Activated effector memory CD4-positive, alpha-beta T cell treated with Interleukin-2 at 50 U/mL for 16 hours (primary cell): ENCODE measurements at places on chromosomes 7 and 10.

DNA sequence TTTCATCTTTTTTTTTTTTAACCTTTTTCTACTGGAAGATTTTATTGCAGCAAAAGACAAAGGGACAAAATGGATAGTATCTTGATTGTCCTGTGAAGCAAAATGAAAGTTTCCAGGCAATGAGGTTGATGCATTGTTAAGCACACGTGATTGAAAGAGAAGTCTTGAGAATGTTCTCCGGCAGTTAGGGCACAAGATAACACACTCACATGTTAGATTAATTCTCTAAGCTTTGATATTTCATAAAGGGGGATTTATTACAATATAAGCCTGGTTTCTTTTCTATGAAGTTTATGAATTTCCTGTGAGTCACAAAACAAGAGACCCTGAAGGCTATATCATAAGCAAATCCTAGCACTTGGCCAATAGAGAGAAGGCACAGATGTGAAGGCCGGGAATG, 93.4 kb upstream of the ARMC3 start:
- no peak for DNase-seq

DNA sequence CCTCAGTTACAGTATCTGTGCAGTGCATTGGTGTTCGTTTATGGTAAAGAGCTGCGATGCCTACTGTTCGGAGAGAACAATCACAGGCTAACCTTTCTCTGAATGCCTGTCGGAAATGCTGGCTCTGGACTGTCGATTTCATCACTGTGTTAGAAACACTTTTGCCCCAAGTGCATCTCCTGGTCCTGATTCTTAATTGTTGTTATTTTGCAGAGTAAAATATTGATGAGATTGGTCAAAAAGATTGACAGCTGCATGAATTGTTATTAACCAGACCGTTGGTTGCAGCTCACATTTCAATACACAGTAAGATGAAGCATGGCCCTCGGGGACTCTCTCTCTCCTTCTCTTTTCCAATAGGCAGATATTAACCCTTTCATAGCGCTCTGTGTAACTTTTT, 557.4 kb upstream of the ADARB2 start:
- DNase-seq: no peak

DNA sequence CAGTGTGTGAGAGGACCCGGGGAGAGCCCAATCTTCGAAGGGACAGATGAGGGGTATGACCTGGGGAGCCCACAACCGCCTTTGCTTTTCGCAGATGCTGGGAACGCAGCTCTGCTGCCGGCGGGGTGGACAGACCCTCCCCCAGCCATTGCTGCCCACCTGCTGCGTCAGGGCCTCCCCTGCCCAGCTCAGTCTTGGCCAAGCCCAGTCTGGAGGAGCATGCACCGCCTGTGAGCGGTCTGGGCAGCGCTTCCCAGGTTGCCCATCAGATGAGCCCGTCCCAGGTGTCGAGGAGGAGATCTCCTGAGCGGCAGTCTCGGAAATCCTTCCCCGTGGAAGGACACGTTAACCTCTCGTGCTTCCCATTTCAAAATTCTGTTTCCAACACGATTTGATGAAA, 17.3 kb upstream of the AP5Z1 start:
- no peak for DNase-seq

DNA sequence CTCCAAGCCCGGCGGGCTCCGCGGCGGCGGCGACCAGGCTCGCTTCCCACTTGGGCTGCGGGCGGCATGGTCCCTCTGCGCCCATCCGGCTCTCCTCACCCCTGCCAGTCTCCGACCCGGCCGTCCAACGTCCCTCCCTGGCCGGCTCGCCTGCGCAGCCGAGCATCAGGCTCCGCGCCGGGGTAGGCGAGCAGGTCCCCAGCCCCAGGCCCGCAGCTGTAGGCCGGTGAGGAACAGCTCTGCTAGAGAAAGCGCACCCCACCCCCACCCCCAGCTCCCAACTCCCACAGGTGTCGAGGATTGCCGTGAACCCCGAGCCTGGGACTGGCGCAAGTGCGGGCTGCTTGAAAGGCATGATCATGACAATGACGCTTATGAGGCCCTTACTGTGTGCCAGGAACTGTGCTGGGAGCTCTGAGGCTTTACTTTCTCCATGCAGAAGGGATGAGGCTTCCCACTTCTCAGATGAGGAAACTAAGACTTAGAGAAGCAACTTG, 20.8 kb upstream of the PAX2 start:
- DNase-seq: no peak

- DNase-seq: no peak
Measured at GRCh38 chr10:78706256-78706655, 362.5 kb upstream of the ZMIZ1 start.

GRCh38 chr10:132146941-132147915, 39.5 kb upstream of the DPYSL4 start:
- no peak for DNase-seq

DNA sequence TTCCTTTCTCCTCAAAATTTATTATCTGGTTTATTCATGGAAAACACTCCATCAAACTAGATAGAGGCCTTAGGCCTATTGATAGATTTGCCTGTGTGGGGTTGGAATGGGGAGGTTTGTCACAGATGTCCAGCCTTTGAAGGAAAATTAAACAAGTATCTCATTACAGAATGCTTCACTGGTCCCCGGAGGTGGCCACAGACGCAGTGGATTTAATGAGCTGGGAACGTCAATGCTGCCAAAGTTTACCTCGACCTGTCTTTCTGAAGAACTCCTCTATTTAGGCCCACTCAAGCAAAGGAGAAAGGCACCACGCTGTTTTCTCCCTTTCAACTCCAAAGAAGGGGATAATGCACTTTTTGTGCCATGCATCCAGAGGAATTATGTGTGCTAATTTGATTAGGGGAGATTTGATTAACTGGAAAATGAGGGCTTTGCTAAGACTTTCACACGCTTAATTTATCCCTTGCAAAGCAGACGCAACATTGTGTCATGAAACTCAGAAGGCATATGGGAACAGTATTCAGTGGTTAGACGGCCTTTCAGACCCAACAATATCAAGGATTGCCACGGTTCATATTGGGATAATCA, 558.8 kb upstream of the GALNT17 start:
- DNase-seq: no peak

DNA sequence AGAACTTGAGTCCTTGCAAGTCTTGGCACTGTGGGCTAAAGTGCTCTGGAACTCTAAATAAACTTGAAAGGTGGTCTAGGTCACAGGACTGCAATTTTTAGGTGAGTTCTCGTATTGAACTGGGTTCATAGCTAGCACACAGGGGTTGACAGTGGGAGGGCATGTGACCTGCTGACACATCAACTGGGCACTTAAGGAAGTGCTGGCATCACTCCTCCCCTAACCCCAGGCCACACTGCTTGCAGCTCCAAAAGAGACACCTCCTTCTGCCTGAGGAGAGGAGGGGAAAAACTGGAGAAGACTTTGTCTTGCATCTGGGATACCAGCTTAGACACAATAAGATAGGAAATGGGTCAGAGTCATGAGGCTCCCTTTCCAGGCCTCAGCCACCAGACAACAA, 38.0 kb upstream of the AASS start:
- DNase-seq: no peak

- peak; percentile 64 for DNase-seq
Measured at GRCh38 chr10:79195091-79195923, 126.5 kb downstream of the ZMIZ1 start.

- no peak for DNase-seq
Measured at GRCh38 chr7:44767134-44767911, 18.7 kb downstream of the ZMIZ2 start.

GRCh38 chr7:31767686-31768358, 80.8 kb downstream of the PPP1R17 start:
- DNase-seq: no peak

DNA sequence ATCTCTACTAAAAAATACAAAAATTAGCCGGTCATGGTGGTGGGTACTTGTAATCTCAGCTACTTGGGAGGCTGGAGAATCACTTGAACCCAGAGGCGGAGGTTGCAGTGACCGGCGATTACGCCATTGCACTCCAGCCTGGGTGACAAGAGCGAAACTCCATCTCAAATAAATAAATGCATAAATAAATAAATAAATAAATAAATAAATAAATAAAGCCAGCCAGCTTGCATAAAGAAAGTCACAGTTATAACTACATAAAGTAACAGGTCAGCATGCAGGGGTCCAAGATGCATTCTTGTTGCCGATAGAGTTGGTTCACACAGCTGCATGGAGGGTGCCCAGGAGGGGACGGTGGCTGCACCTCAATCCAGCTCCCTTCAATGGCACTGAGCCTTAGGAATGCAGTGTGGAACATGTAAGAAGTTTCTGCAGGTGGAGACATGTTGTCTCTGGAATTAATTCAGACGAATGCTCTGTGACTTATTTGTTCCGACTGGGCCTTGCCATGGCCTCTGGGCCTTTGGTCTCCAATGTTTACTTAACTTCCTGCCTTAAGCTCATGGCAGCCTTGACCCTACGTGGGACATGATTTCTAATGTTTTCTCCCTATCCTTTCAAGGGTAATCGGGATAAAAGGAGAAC, 159.6 kb upstream of the PRKCQ start:
- DNase-seq: no peak

DNA sequence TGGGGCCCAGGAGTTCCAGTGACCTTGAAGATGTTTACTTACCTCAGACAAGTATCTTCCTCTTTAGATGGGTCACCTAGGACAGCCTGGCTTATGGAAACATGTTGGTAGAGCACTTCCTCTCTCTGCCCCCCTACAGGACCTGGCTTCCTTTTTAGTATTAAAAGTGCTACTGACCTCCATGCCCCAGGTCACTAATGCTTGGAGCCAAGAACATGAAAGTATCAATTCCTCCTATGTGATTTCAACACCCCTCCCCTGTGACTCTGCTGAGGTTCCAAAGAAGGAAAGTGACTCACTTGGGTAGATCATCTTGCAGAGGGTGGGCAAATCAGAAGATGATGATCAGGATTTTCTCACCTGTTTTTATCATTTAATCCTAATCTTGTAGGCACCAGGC, 125.3 kb upstream of the CCDC6 start:
- no peak for DNase-seq

GRCh38 chr10:58477902-58478301, 34.8 kb upstream of the BICC1 start:
- no peak for DNase-seq

DNA sequence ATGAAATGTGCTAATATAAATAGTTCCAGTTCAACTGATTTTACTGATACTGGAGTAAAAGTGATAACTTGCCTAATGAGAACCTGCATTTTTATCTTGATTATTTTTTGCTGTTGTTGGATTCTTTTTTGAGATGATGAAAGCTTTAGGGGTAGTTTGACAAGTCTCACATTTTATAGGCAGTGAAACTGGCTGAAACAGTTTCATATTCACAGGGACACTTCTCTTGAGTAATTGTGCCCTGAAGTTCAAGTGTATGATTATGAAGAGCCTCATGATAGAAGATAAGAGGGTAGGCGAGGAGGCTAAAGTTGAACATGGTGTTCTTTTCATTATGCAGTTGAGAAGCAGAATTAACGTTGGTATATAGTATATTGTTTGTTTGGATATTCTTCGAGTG, 5.1 kb downstream of the AUTS2 start:
- DNase-seq: no peak

DNA sequence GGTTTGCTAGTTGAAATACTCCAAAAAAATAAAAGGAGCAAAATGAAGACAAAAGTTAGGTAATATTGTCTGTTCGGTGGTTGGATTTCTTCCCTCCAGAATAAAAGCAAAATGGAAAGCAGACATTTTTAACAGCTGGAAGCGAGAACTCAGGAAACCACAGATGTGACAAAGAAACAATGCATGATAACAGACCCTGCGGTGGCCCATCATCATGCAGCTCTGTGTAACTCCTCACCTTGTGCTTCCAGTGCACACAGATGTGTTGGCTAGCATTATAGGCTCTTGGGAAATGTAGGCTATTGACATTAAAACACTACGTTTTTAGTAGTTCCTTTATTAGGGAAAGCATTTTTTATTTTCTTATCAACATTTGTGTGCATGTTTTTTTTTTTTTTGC, 53.9 kb upstream of the ARL4A start:
- no peak for DNase-seq

DNA sequence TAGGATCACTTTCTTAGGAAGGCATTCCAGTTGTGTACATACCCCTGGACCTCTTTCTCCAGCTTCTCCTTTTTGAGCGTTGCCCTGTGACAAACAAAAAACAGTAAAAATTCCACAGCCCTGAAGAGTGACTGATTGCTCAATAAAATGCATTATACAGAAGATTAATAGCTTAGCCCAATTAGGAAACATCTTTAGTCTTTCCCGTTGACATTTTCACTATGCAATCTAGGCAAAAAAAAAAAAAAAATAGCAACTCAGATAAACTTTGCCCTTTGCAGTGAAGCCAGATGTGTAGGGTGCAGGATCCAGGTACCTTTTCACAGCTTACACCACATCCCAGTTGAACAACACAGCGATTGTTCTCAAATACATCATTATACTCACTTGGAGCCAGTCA, 17.9 kb downstream of the COL28A1 start:
- DNase-seq: no peak

DNA sequence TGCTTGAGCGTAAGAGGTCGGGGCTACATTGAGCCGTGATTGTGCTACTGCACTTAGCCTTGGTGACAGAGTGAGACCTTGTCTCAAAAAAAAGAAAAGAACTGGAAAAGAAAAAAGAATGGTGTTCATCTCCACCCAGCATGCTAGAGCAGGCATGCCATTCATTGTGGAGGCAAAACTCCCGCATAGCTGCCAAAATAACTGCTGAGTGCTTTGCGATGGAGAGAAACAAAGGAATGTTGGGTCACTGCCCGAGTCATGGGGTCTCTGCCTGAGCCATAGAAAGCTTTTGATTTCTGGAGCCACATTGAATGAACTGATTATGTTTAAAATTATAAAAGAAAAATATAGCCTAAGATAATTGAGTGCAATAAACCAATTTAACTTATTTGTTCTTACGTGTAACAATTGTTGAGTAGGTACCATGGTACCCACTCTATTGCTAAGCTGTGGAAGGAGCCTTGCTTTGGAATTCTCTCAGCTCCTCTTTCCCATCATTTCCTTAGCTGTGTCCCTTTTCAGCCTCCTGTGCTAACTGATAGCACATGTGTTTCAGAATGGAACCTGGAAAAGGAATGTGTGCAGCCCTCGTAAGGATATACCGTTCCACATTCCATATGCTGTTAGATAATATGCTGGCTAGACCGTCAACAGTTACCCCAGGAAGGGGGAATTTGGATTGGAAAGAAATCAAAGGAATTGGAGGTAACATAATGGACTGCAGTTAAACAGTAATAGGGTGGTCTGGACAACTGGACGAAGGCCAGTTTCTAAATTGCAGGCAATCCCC, 99.0 kb downstream of the KIAA1217 start:
- no peak for DNase-seq

DNA sequence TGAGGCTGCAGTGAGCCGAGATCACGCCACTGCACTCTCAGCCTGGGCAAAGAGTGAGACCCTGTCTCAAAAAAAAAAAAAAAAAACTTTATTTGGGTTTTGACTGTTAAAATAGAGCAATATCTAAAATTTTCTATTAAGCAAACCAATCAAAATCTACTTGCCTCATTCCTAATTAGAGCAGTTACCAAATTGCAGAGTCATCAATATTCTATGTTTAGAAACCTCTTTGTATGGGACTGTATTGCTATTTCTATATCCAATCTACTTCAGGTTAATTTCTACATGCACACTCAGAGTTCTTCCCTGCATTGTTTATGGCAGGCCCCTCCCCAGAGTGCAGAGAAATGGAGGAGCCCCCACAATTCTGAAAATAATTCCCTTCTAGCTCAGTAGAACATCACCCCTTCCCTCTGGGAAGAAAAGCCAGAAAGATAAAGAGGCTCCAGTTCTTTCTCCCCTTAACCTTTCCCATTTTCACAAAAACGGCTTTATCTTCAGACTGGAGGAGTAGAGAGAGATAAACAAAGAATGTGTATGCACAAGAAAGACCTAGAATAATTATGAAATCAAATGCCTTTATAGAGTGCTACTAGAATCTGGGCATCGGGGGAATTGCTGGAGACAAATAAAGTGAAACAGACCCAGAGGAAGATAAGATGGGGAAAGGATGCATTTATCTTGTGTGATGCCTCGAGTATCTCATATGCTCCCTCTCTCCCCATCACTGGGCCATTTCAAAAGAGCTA, 17.9 kb downstream of the SCRN1 start:
- no peak for DNase-seq
